Esophagus muscularis mucosa (tissue), 4 donors: ENCODE measurements at places on chromosomes 5 and 9. TPM values are rescaled to one million over a fixed set of nuclear protein-coding genes. Genes with fewer than 3 reads are reported as not detected.

DYNC2I2 gene
- total RNA-seq: 28.7 TPM

PCDHB2 gene
- total RNA-seq: 3.2 TPM

ADRB2 gene
- total RNA-seq: 5.2 TPM

LRRC14B gene
- total RNA-seq: not detected

PCDHB11 gene
- total RNA-seq: 1.7 TPM

FOXD1 gene
- 11.4 TPM for total RNA-seq

PLAC8L1 gene
- total RNA-seq: not detected

PPP3R2 gene
- 0.06 TPM for total RNA-seq

LECT2 gene
- not detected for total RNA-seq

FSTL4 gene
- total RNA-seq: 0.34 TPM

LCN2 gene
- total RNA-seq: not detected

IFNE gene
- not detected for total RNA-seq

RASEF gene
- under 0.01 TPM for total RNA-seq

PTGR1 gene
- total RNA-seq: 34.5 TPM

AHRR gene
- total RNA-seq: 0.33 TPM

AQP7 gene
- total RNA-seq: 1.5 TPM

PCDHA1 gene
- total RNA-seq: not detected

SPOCK1 gene
- 39.1 TPM for total RNA-seq

RNF208 gene
- 3.3 TPM for total RNA-seq

SH3PXD2B gene
- 41.5 TPM for total RNA-seq

TAF11L8 gene
- not detected for total RNA-seq

MARVELD2 gene
- total RNA-seq: 1.0 TPM

IL5 gene
- total RNA-seq: not detected

MRNIP gene
- 21.6 TPM for total RNA-seq

LRRC19 gene
- not detected for total RNA-seq

SHROOM1 gene
- 11.2 TPM for total RNA-seq

TTLL11 gene
- 28.2 TPM for total RNA-seq

GABRA1 gene
- total RNA-seq: not detected

CATSPER3 gene
- total RNA-seq: 0.42 TPM

ADAMTSL2 gene
- total RNA-seq: 2.8 TPM

PRELID2 gene
- total RNA-seq: 16.6 TPM

MYMK gene
- not detected for total RNA-seq

LCN15 gene
- total RNA-seq: not detected

SLC34A1 gene
- total RNA-seq: not detected

PTBP3 gene
- total RNA-seq: 24.4 TPM

UBLCP1 gene
- total RNA-seq: 22.5 TPM

CHD1 gene
- total RNA-seq: 32.4 TPM

C9 gene
- total RNA-seq: not detected

CYSTM1 gene
- total RNA-seq: 59.9 TPM

KIF4B gene
- under 0.01 TPM for total RNA-seq

GFRA3 gene
- total RNA-seq: 2.5 TPM

HAVCR1 gene
- 0.17 TPM for total RNA-seq
